KBM-7 (cell line): ENCODE measurements at places on chromosomes 16 and 17.

- DNase-seq = no peak
These were observed 5.2 kb downstream of the LITAFD start for GRCh38 chr16:8887431-8887765.

DNA sequence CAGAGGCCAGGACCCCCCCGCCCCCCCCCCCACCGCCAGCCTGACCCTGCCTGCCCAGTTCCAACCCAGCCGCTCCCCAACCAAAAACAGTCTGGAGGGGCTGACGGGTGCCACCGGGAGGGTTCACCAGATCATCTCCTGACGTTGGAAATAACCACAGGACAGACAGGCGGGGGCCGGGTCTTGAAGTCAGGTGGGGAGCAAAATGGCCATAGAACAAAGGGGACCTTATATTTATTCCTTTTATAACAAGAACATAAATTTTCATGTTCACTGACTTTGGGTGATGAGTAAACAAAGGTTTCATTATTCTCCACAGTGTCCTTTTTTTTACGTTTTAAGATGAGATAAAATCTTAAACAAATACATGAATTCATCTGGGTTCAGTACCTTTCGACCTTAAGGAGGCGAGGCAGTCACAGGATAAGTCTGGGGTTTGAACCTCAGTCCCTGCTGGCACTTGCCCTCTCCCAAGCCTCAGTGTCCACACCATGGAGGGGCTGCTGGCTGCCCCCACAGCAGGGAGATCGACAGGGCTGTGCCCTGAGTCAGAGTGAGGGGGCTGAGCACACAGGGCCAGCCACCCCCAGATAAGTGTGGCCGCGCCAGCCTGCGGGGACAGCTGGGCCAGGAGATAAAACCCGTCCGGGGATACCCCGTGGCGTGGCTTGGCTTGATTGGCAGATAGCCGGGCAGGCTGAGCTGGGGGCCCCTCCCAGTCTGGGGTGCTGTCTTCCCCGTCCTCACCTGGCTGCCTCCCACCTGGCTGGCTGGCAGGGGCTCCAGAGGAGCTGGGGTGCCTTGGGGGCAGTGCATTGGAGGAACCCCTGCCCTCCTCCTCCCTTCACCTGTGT lies 15.0 kb downstream of the SLC7A5 start:
- peak; percentile 40 for DNase-seq

GRCh38 chr16:7422036-7422888 lies 89.6 kb downstream of the RBFOX1 start:
- DNase-seq = no peak

DNA sequence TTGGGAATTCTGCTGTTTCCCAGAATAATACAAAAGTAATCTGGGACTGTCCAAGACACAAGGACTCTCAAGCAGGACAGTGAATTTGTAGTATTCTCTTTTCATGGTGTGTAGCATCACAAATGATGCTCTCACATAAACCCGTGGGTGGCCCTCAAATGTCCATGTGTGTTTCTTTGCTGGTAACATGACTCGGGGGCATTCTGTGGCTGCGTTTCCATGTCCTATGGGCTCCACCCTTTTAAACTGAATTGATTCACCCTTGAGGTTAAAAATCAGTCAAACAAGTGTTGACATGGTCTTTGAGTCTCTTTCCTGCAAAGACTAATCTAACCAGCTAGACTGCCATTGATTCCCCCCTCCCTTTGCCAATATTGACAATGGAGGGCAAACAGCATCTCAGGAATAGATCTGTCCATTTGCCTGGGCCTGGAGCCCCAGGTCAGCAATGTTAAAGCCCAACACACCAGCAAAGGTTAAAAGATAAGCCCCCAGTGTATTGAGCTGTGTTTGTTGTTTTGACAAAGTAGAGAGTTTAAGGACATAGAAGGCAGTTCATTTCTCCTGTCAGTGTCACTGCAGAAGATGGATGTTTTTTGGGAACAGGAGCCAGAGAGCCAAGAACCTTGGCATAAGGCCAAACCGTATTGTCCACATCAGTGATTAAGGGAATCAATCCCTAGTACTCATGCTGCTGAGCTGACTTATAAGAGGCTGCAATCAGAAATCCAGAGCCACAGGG lies 117.1 kb upstream of the COX10 start:
- no peak for DNase-seq

GRCh38 chr17:61750656-61751055 lies 112.7 kb downstream of the BRIP1 start:
- DNase-seq = peak; percentile 6

GRCh38 chr17:52138350-52138749 lies 20.2 kb downstream of the CA10 start:
- DNase-seq = no peak

DNA sequence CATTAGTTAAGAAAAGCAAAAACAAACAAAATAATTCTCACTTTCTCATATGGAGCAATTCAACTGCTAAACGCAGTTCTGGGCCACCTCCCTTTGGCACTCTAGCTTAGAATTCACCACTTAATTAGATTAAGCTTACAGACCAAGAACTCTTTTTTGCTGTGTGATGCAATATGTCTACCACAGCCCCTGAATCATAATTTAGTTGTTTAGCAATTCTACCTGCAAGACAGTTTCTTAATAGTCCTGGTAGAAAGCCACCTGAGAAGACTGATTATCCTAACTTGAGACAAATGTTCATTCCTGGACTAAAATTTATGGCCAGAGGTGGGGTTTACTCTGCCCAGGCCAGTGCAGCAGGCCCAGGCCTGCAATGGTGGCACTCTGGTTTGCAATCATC lies 205.9 kb downstream of the HS3ST3A1 start:
- DNase-seq = no peak

DNA sequence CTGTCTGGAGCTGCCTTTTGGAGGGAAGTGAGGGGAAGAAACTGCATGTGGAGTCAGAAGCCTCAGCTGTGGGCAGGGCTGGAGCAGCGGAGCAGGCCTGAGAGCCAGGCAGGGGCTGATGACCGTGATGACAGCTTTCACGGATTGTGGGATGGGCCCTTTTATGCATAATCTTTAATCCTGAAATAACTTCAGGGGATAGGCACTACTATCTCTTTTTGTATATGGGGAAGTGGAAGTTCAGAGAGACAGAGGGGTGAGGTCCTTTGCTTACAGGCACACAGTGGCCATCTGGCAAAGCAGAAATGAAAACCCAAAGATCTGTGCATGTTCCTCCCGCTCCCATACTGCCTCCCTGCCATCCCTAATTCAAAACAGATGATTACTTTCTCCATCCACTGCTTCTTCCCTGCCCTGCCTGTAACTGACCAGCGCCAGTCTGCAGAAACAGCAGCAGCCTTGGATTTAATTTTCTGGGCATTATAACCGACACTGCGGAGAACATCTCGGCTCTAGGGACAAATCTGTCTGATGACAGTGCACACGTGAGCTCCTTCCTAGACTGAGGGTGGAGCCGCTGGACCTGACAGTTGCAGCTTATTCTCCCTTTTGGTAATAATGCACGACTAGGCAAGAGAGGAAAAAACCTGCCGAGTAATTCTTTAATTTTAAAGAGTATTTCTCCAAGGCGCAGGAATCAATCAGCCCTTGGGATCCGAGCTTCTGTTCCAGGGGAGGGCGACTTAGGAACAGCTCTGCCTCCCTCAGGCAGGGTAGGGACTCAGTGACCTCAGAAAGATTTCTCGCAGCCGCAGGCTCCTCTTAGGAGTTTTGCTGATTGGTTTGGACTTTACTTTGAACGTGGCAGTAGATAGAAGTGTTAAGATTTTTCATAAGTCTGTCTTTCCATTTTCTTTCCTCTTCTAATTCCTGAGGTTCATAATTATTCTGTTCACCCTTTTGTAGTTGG lies 95.4 kb downstream of the UTP18 start:
- DNase-seq = no peak

DNA sequence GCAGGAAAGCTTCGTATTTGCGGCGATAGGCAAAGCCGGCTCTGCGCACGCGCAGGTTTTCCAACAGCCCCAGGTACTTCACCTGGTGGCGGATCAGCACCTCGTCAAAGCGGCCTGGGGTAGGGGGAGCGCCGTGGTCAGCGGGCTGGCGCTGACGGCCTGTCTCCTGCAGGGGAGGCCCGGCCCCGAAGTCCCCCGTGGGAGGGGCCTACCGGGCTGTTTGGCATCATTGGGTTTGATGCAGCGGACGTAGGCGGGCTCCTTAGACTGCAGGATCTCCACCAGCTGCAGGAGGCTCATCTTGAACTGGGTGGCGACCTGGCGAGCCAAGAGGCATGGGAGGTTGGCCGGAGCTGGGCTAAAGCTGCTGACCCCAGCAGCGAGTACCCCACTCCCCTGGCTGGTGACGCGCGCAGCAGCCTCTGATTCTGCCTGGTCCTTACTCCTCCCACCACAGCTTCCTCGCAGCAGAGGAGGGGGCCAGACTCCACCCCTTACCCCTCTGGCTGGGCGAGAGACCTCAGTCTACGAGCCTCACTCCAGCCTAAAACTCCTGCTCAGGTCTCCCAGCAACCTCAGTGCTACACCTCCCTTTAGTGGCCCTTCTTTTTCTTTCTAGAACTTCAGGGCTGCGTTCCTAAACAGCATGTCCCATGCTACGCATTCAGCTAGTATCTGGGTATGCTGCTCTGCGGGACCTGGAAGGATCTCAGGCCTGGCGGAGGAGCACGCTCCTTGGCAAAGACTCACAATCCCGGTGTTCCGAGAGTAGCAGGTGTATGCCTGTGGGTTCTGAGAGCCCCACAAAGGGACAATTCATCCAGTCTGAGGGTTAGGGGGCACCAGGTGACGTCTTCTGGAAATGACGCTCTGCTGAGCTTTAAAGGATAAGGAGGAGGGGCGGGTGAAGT lies 16.1 kb upstream of the CRK start:
- DNase-seq = no peak

- DNase-seq = no peak
These were observed 25.3 kb downstream of the NXPH3 start for GRCh38 chr17:49600949-49601348.

- no peak for DNase-seq
These were observed 388.0 kb upstream of the CA10 start for GRCh38 chr17:52546493-52546892.

- peak; percentile 66 for DNase-seq
These were observed 58.3 kb downstream of the B9D1 start for GRCh38 chr17:19304209-19304608.

DNA sequence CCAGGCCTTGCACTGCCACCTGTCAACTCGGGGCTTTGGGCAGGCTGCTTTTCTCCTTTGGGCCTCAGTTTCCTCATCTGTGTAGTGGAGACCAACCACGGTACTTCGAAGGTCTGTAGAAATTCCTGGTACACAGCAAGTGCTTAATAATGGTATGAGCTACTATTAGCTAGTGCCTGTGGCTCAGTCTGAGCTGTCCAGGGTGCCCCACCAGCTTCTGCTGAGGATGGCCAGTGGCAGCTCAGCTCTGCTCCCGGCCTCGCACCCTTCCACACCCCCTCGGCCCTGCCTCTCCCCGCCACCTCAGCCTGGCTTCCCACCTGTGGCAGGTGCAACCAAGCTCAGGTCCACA lies 26.2 kb upstream of the PLCG2 start:
- no peak for DNase-seq

GRCh38 chr16:31471875-31472708 lies at the start of gene TGFB1I1:
Gene TGFB1I1 (plus strand): TSS chr16:31472152. CDS start chr16:31472189, 37 bp downstream.
- DNase-seq = peak; percentile 61

DNA sequence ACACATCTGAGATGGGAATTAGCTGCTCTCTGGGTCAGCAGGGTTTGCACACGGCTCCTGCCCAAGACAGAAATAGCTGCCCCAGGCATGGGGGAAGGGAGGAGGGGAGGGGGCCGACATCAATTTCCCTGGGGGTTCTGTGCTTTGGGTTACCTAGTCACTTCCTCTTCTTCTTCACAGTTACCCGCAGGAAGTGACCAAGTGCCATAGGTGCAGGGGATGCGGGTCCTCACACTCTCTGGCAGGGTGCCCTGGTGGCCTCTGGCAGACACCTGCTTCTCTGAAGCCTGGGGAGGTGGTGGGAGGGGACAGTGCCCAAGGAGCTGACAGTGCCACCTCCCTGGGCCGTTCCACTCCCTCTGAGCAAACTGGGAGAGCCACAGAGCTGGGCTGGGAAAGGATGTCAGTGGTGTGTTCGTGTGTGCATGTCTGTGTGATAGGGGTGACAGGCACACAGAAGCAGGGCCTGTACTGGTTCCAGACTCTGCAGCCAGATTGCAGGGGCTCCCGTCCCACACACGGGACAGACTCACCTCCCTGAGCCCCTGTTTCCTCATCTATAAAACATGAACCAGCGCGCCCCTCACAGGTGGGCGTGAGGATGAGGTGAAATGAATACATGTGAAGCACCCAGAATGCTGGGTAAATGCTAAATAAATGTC lies 18.2 kb downstream of the SCN4A start:
- DNase-seq = peak; percentile 53

- no peak for DNase-seq
These were observed 8.5 kb downstream of the GAA start for GRCh38 chr17:80109713-80110446.

DNA sequence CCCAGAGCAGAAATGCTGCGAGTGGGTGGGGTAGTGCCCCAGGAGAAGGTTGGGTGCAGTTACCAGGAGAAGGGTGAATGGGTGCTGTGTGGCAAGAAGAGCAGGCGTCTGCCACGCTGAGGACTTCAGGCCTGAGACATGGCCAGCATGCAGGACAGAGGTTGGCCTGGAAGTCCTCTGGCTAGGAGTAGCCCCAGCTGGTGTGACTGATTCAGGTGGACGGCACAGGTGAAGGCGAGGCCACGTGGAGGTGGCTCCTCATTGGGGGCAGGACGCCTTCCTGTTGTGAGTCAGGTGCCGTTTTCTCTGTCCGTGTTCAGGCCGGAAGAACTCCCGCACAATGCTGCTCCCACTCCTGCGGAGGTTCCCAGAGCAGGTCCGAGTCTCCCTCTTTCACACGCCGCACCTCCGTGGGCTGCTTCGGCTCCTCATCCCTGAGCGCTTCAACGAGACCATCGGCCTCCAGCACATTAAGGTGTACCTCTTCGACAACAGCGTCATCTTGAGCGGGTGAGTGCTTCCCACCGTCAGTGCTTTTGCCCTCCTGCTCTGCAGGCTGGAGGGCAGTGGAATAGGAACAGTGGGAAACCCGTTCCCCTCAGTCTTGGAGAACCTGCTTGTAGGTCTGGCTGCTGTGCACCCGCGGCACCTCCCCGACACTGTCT lies 20.7 kb downstream of the PGS1 start:
- DNase-seq = no peak

- DNase-seq = no peak
These were observed 35.1 kb upstream of the IL34 start for GRCh38 chr16:70611224-70611598.

- peak; percentile 54 for DNase-seq
These were observed 984 bp downstream of the CENPV start for GRCh38 chr17:16352303-16352666.

- no peak for DNase-seq
These were observed 2.3 kb upstream of the ITGAE start for GRCh38 chr17:3803308-3803640.

GRCh38 chr16:89748076-89748475 lies 26.7 kb downstream of the ZNF276 start:
- no peak for DNase-seq
